ENCODE measurements at places on chromosomes 6 and 20.

DNA sequence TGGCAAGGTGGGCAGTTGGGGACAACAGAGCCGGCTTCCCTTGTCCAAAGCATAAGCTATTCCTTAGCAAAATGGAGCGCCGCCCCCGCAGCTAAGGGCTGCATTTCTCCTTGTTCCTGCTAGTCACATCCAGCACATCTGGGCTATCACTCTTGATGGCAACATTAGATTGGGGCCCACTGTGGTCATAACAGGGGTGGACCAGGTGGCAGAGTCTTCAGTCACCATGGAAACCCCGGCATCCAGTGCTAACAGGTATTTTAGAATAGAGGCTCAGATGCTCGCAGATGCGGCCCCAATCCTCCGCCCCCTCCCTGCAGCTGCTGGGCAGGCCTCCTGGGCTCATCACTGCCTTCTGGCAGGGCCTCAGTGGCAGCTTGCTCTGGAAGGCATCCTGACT is 168.2 kb upstream of the PROKR2 start:
- no peak for DNase-seq

DNA sequence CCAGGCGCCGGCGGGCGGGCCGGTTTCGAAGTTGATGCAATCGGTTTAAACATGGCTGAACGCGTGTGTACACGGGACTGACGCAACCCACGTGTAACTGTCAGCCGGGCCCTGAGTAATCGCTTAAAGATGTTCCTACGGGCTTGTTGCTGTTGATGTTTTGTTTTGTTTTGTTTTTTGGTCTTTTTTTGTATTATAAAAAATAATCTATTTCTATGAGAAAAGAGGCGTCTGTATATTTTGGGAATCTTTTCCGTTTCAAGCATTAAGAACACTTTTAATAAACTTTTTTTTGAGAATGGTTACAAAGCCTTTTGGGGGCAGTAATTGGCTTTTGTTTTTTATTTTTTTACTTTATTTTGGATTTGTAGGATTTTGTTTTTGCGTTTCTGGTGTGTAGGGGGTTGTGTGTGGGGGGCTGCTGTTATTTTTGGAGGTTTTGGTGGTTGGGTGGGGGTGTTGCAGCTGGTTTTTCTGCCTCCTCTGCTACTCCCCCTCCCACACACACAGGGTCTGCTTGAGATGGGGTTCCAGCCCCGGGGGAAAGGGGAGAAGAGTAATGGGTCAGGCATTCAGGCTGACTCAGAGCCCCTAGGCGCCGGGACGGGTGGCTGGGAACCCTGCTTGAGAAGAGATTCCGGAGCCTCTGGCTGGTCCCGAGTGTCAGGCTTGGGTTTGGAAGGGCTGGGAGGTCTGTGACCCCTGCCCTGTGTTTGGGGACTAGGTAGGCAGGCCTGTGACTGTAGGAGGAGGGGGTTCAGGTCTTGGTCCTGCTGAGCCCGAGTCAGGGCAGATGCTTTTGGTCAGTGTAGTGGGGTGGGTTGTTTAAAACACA is 2.0 kb downstream of the CEBPB start:
- DNase-seq = no peak

DNA sequence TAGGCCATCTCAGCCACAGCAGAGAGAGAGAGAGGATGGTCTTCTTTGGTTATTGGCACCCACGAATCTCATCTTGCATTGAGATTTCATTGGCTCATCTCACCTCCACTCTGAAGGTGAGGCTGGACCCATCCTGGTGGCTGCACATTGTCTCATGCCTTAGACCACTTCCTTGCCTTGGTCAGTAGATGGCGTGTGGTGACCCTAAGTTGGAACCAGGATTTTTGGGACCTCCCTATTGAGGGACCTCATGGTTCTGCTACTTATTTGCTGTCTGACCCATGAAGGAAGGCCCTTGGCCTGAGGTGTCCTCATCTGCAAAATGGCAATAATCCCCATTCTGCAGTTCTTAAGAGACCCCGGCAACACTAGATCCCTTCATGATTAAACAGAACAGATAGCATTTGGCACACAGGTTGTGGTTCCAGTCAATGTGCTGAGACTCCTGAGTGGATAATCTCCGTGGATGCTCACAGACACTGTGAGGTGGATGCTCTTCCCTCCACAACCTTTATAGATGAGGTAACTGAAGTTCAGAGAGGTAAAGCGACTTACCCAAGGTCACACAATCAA is 21.5 kb upstream of the AAR2 start:
- DNase-seq = no peak

DNA sequence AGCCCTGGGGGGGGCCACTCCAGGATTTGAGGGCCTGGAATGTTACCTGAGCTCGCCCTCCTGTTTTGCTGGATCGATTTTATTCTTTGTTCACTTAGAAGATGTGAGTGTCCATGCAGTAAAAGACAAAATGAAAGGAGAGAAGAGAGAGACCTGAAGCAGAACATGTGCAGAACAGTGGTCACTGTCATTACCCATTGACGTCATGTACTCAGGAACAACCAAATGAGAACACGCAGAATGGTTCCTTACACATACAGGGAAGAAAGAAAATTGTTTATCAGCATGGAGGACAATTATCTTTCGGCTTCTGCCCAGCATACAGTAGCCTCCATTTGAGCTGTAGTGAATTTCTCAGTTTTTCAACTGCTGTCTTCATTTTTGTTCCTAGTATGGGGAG is 258.1 kb downstream of the FNDC1 start:
- DNase-seq = no peak

GRCh38 chr20:22931653-22932608 is 103.2 kb upstream of the SSTR4 start:
- no peak for DNase-seq

DNA sequence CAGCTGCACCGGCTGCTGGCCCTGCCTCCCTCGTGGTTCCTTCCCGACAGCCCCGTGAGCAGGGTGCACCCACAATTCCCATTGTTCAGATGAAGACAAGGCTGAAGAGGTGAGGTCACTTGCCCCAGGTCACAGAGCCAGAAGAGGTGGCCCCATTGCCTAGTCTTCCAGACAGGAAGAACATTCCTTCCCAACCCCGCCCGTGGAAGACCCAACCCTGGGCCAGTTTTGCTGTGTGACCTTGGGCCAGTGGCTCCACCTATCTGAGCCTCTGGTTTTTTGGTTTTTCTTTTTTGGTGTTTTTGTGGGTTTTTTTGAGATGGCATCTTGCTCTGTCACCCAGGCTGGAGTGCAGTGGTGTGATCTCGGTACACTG is 61.7 kb downstream of the RIPOR3 start:
- DNase-seq = no peak

DNA sequence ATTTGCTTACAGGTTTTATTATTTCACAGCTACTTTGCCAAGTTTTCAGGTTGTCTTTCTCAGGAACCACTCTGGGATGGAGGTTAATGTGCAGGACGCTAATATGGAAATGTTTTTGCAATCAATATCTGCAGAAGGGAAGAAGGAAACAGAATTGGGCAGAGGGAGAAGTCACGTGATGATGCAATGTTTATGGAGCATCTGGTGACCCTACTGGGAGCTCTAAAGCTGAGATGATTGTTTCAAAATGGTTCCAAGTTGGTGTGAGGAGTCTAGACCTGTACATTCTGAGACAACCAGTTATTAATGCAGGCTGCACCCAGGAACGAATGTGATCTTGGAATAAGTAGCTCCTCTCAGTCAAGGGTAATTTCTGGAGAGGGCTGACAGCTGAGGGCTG is 905.4 kb upstream of the FLRT3 start:
- DNase-seq = no peak

GRCh38 chr6:90019216-90019615 is 124.9 kb downstream of the GJA10 start:
- DNase-seq = no peak

DNA sequence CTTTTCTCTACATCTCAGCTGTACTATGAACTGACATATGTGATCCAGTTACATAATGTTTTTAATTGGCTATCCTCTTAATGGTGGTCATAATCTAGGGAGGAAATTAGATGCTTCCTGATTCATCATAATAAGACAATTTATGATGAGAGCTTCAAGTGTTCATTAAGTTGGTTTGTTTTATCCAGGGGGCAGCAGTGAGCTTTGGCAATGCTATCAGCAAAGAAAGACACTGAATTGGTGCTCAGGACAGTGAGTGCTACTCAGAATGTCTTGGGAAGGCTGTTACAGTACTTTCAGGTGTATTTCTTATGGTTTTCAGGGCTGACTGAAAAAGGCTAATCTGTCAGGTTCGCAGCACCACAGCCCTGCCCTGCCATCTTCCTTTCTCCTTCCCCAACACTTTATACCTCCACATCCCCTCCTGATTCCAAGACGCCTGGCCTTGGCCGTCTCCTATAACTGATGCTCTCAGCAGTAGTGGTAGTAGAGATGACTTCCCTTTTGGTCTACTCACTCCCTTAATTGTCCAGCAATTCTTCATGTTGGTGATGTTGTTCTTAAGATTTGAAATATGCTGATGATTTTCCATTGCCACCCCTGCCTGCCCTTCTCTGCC is 67.0 kb upstream of the TNFAIP3 start:
- DNase-seq = no peak

- DNase-seq = no peak
Measured at GRCh38 chr20:41572010-41572572, 46.1 kb downstream of the CHD6 start.

GRCh38 chr20:10927011-10927583 is 253.3 kb upstream of the JAG1 start:
- DNase-seq = no peak

DNA sequence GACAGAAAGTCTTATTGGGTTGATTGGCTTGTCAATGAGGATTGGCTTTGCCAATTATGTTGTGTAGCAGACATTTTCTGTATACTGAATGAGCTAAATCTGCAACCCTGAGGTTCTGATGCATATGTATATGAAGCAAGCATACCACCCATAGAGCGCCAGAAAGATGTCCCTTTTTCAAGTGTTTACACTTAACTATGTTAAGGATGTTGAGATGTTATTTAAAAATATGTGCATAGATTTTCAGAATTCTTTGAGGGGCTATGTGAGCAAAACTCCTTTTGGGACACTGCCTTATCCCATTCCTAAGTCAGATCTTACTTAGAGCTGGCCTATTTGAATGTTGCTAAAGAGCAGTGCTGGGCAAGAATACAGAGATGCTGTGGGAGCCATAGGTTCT is 1.9 kb downstream of the AIG1 start:
- DNase-seq = no peak

DNA sequence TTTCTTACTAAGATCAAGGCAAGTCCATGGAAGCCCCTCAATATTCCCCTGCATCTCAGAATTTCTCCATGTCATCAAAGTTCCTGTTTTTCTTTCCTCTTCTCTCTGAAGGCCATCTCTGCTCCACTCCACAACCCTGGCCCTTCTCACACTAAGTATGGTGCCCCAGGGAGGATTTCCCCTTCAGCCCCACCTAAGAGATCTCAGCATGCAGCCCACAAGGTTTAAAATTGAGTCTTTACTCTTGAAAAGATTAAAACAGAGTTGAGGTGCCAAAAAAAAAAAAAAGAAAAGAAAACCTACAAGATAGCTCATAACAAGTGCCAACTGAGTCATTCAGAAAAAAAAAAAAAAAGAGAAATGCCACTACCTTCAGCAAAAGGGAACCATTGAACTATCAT is 36.5 kb upstream of the TNFAIP3 start:
- no peak for DNase-seq

GRCh38 chr6:1917626-1918371 is 308.1 kb downstream of the FOXC1 start:
- no peak for DNase-seq

GRCh38 chr6:151109361-151109760 is 130.4 kb upstream of the AKAP12 start:
- no peak for DNase-seq

DNA sequence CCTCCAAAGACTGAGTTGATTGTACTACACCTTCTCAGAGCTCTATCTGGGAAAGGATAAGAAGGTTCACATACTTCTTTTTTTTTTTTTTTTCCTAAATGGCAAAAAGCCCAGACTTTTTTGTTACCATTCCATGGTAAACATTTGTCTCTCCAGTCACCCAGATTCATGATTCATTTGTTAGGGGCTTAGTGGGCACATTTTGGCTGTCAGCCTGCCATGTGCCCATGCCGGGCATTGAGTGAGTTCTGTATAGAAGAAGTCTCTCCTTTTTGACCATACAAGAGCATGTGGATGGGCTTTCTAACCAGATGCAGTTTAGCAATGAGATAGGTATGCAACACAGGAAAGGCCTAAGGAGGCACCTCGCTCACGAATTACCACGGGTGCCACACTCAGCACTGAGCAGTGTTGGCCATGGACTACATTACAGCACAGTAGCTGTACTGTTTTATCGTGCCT is 447.5 kb upstream of the HSF2 start:
- DNase-seq = no peak

DNA sequence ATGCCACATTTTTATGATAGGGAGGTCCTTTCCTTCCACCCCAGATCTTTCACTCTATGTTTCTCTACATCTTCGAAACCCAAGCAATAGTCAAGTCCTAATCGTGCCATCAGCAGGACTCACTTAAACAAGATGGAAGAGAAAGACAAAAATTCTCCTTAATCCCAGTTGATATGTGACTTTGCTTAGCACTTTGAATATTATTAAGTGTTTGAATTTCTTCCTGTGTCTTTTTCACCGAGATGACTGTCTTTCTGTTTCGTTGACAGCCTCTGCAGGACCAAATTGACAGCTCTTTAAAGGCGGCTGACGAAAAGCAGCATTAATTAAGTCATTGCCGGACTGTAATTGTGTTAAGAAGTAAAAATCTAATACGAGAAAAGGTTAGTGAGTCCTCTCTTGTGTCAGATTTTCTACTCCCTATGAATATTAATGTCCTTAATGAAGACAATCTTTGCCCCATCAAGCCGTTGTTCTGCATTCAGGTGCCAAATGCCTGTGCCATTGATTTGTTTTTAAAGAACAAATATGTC is 208.8 kb upstream of the TSHZ2 start:
- DNase-seq = no peak

DNA sequence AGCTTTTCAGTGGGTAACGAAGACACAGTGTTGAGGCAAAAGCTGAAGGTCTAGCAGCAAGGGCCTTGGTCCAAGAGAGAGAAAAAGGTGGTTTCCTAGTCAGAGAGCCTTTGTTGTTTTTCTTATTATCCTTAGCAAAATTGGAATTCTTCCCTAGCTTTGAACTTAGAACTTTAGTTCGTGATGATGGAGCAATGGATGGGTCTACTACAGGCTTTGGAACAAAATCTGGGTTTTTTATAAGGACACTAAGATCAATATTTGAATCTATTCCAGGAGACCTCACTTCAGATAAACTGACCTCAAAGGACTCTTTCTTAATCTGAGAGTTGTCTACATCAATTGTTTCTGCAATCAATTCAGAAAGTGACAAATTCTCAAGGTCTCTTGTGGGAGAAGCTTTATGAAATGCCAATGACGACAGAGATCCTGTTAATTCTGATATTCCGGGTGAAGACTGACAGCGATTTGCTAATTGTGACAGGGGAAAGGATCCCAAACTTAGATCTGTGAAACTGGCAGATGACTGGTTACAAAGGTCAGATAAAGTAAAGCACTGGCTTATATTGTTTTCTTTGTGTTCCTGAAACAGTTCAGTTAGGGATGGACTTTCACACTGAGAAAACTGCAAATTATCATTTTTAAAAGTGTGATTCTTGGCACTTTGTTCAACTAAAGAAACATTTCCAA is 17.7 kb downstream of the HBS1L start:
- no peak for DNase-seq

- no peak for DNase-seq
Measured at GRCh38 chr6:4608361-4609115, 167.7 kb upstream of the CDYL start.
